ENCODE measurements at places on chromosomes 4 and X. TPM values are rescaled to one million over a fixed set of nuclear protein-coding genes. Genes with fewer than 3 reads are reported as not detected.

VCX2 gene
- not detected for total RNA-seq

DNA sequence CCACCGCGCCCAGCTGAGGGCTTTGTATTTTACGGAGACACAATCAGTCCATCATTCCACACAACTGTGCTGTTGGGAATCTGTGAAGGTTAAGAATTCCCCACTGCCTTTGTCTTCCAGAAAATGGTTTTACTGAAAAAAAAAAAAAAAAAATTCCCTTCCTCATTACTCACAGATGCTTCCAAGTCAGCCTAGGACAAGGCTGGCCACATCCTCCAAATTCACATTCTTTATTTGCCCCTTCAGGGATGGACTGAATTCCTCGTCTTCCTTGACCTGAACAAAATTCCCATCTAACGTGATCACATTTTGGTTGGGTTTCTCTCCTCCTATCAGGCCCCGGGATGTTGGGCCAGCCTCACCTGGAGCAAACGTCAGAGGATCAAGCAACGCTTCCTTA lies 130.3 kb downstream of the DHRSX start:
- DNase-seq, result no peak

- DNase-seq, result no peak
Measured at GRCh38 chr4:166198041-166198440, 325.0 kb downstream of the TLL1 start.

DNA sequence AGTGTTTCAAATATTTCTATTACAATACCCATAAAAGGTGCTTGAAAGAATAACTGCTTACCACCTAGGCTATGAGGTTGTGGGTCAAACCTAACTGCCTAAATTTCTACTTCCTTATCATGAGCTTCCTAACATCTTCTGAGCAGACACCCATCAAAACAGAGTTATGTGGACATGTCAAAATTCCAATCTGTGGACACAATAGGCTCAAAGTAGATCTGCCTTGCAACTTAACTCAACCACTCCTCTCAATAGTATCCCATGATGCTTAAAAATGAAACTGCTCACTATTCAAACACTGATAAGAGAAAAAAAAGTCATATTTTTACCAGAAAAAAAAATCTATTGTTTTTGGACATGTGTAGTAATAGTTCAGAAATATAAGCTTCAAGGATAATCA lies 462.7 kb downstream of the INPP4B start:
- no peak for DNase-seq

DNA sequence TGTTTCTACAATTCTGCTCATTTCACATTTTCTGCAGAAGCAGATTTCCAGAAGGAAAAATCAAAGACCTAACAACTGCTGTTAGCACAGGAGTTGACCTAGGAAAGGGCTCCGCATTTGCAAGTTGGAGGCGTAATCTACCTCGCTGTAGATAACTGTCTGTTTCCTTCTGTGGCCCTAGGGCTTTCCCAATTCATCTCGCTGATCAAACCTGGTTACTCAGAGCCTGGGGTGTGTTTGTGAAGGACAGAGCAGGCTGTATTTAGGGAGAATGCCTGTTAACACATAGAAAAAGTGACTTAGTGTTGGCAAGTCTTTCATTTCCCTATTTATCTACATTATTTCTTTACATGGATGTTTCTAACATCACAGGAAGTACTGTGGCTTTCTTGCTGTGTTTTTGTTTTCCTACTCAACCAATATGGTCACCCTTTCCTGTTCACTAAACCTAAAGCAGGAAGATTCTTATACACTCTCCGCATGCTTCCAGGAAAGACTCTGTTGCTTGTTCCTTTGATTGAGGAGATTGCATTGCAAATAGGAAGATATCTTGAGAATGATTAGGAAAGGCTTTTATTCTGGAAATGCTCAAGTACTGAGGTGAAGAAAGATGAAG lies 40.5 kb downstream of the AGA start:
- no peak for DNase-seq

DNA sequence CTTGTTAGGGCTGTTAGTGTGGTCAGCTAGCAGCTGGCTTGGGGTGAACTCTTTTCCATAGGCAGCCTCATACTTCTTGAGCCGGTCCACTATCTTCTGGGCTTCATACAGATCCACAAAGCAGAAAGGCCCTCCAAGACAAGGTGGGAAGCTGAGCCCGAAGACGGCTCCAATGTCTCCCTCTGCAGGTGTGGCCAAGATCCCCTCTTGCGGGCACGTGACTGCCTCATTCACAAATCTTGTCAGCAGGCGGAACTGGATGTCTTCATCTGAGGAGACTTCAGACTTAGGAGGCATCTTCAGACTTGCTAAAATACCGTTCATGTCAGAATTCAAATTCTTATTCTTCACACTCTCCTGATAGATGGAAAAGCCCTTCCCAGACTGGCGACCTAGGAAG lies 25.3 kb downstream of the CPE start:
- no peak for DNase-seq

- DNase-seq, result no peak
Measured at GRCh38 chrX:70322784-70323183, 32.9 kb downstream of the KIF4A start.

Data from CD8-positive, alpha-beta memory T cell (primary cell).